ENCODE measurements at places on chromosomes 2 and 18. TPM values are rescaled to one million over a fixed set of nuclear protein-coding genes. Genes with fewer than 3 reads are reported as not detected.
A peak's percentile ranks its signal among the peaks of the same experiment; 100 is the strongest.

GRCh38 chr2:142974288-142975024, 97.0 kb downstream of the KYNU start:
- no peak for DNase-seq

- DNase-seq, result no peak
Measured at GRCh38 chr2:95356821-95357700, 45.4 kb upstream of the FAHD2A start.

DNA sequence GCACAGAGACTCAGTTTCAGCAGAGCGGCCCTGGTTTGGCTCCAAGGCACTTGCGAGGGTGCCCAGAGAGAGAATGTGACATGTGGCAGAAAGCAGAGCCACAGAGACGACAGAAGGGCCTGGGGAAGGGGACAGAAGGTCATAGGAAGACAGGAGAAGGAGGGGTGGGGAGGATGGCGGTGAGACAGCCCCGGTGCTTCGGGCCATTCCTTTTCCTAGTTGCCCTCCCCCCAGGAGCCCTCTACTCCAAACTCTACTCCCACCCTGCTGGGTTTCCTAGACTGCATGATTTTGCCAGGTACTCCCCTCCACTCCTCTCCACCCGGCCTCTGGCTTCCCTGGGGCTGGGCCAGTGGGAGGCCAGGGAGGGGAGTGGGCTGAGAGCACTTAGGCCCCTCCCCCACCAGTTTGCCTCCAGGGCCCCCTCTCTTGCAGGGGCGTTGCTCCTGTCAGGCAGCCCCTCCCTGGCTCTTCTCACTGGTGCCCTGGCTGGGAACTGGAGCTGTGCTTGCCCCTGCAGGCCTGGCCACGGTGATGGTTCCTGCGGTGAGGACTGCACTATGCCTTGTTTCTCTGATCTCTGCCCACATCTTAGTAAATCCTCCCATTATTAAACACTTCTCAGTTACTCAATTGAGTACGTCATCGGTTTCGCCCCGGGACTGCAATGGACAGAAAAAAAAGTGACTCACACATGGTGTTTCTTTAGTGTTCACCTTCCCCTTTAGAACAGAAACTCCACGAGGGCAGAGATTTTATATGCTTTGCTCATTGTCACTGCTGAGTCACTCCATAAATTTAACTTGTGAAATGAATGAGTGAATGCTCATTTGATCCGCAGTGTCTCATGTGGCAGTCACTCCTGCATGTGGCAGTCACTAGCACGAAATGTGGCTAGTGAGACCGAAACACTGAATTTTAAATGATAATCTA, 58.7 kb upstream of the SP3 start:
- peak; percentile 22 for DNase-seq

The FTCDNL1 gene
- 2.6 TPM for total RNA-seq

DNA sequence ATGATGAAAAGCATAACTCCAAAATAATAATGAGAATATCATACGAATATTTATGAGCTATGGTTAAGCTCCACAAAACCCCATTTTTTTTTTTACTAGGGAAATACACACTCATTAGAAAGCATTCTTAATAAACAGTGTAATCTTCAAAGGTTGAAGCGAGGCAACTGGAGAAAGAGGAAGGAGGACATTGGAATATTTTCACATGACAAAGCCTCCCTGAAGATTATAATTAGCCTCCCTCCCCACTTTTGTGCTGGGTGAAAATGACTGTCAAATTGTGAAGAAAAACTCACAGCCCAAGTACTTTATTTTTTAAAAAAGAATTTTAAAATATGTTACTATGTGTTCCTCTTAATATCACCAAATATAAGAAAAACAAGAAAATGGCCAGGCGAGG, 64.1 kb upstream of the NFU1 start:
- no peak for DNase-seq

- no peak for DNase-seq
Measured at GRCh38 chr18:12703096-12703567, 290 bp downstream of the PSMG2 start.

DNA sequence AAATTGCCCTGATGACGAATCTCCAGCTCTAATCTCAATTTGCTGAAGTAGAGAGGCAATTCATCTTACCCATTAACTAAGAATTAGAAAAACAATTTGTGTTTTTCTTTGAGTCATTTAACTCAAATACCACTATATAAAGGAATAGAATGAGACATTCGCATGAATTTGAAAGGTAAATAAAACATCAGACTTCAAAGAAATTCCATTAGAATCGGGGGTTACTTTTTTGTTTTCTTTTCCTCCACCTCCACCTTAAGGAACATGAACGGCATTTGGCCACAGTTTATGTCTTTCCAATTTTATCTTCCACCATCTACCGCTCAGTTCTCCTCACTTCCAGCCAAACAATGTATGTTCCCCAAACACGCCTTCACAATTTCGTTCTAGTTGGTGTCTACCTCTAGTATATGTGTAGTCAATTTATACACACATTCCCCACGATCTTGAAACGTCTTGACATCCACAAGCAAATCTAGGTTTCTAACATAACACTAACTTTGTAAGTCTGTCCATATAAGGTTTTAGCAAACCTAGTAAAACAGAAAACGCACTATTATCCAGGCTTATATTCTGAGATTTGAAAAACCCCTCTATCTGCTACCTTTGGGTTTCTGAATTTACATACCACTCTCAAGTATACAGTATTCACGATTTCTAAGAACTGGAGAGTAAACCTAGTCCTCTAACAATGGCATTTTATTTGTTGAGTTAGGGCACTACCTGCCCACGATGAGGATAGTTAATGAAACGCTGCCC, 1.2 kb upstream of the SMCHD1 start:
- DNase-seq, result no peak

- no peak for DNase-seq
Measured at GRCh38 chr2:111519071-111519470, 364.9 kb downstream of the ANAPC1 start.

GRCh38 chr18:56910967-56911366, 235.9 kb upstream of the BOD1L2 start:
- no peak for DNase-seq

The SPOPL gene
- 9.9 TPM for total RNA-seq

The CD302 gene
- total RNA-seq, result 30.0 TPM

DNA sequence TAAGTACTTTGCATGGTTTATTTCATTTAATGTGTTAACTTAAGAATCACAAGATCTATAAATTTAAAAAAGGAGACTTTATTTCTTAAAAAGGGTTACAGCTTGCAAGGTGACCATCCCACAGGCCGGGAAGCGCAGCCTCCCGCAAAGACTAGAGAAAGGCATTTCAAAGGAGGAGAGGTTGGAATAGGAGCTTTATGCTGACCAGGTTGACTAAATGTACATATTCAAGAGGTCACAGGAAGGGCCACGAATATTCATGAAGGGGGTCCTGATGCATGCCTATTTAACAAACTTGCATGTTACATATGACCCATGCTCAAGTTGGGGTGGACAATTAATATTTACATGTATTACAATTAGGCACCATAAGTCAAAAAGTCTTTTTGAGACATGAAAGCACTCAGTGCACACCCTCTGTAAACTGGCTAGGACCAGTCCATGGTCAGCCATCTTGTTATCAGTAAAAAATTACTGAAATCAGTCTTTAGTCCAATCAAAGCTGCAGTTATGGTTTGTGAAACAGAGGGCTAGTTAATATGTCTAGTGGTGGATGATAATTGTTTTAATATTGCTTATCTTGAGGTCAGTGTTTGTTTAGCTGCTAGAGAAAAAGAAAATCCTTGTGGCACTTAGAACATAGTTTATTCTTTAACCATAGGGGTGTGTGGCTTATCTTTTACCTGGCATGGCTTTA, 169.3 kb downstream of the KCNE4 start:
- peak; percentile 33 for DNase-seq

- DNase-seq, result no peak
Measured at GRCh38 chr2:172833898-172834297, 98.3 kb downstream of the RAPGEF4 start.

GRCh38 chr2:53091183-53091582, 676.4 kb upstream of the CHAC2 start:
- DNase-seq, result no peak

The PRSS56 gene
- not detected for total RNA-seq

The LCT gene
- total RNA-seq, result not detected

DNA sequence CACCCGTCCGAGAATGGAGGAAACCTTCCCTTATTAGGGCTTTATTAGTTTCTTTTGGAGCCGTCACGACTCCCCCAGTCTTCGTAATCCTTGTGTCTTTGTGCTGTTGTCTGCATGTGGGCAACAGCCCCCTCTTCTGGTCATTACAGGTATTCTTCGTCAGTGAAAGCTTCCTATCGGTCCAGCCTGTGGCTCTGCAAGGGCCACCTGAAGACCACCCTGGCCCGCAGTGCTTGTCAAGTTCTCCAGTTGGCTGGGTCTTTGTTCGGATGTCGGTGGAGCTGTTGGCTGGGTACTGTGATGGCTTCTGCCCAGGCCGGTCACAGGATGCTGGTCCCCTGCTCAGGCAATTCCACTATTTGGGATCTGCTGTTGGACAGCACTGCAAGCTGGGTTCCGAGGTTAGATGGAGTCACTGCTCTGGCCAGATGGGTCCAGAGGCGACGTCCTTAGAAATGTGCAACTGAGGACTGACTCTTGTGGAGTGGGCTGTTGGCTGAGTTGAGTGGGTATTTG, 19.2 kb downstream of the E2F6 start:
- peak; percentile 52 for DNase-seq

GRCh38 chr2:182220998-182221397, 205.8 kb downstream of the PDE1A start:
- no peak for DNase-seq

DNA sequence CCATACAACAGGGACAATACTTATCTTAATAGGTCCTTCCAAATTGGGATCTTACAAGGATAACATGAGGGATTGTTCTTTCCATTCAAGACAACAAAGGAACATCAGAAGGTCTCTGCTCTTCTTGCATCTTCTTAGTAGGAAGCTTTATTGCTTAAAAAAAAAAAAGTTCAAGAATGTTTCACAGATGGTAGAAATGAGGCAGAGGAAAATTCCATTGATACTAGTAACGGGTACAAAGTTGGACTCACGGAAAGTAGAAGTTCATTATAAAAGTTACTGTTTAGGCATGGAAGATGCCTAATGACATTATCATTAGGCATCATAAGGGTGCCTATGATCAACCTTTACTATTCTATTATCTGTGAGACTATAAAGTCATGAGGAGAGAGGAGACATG, 136.2 kb downstream of the LAMA3 start:
- no peak for DNase-seq

DNA sequence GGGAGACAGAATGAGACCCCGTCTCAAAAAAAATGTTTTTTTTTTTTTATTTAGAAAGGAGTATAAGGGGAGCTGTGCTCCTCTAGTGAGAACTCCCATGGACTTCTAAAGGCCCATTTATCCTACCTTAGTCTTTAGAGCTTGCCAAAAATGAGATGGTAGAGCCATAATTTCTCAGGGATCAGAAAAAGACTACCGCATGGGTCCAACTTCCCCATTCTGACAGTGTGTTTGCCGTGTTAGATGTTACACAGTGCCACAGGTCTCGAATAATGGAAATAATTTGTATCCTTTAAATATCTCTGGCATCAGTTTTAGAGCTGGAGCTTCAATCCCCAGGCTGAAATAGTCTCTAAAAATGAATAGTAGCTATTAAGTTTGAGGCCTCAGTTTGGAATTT, 6.0 kb upstream of the SLC39A10 start:
- no peak for DNase-seq

GRCh38 chr18:79853303-79853992, 55.7 kb downstream of the KCNG2 start:
- no peak for DNase-seq

The DQX1 gene
- total RNA-seq, result 2.0 TPM

GRCh38 chr2:9440058-9440727, 16.7 kb downstream of the CPSF3 start:
- DNase-seq, result no peak

GRCh38 chr2:98514879-98515249, 70.2 kb downstream of the INPP4A start:
- no peak for DNase-seq

DNA sequence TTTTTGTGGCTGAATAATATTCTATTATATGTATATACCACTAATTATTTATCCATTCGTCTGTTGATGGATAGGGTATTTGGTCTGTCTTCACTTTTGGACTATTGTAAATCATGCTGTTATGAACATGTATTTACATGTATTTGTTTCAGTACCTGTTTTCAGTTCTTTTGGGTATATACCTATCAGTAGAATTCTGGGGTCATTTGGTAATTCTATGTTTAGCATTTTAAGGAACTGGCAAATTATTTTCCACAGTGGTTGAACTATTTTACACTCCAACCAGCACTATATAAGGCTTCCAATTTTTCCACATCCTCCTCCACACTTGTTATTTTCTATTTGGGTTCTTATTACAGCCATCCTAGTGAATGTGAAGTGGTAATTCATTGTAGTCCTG, 12.4 kb upstream of the TANK start:
- no peak for DNase-seq

DNA sequence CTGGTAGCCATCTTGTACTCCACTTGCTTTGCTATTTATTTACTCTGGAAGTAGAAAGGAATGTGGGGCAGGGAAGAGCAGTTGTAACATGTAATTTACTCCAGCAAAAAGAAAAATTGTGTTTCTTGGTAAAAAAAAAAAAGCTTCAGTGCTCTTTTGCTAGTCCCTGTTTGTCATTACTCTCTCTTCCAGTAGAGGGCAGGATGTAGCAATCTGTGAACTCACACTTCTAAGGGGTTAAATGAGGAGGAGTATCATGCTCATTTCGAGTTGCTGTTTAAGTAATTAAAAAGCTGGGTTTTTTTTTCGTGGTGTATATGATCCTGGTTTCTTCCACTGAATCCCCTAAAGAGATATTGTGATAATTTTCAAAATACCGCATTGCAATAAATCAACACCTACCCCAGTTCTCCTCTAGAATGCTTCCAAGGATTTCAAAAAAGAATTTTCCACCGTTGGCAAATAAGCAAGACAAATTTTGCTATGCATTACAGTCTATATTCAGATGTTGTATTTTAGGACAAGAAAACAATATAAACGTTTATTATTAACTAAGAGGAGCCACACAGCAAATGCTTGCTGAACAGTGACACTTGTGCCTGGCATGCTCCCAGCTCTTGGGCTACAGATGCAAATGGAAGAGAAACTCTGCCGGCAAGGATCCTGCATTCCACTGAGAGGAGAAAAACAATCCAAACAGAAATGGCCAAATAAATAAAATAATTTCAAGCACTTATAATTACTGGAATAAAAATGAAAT, 261.6 kb downstream of the ASXL3 start:
- peak; percentile 56 for DNase-seq

The MDH1B gene
- total RNA-seq, result 3.0 TPM

The GMCL1 gene
- total RNA-seq, result 16.1 TPM

GRCh38 chr18:54718408-54718773, 109.9 kb upstream of the RAB27B start:
- no peak for DNase-seq

Measured in body of pancreas (tissue), 4 donors.